NCI-H2107 (cell line): ENCODE measurements at places on chromosomes 5 and 9.

GRCh38 chr5:14872070-14872989 lies 752 bp upstream of the ANKH start:
- DNase-seq: no peak

DNA sequence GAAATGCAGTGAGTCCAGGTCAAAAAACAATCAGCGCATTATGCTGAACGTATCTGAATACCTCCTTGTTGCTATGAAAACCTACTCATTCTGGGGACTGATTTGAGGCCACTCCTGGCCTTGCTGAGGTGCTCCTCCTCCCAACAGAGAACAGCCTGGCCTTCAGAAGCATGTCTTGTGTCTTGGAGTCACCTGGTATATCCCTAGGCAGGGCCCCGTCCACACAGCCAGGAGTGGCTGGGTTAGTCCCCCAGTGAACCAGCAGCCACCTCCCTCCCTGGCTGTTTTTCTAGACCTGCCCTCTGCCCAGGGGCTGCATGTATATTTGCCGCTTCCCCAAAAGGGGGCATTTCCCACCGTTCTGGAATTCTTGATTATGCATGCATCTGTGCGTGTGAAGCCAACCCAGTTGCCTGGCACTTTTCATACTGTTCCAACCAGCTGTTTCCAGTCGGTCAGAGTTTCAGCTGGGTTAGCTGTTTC lies 99.2 kb upstream of the SPATA31C2 start:
- no peak for DNase-seq

- no peak for DNase-seq
Observed at GRCh38 chr5:106801554-106801953, 869.2 kb downstream of the EFNA5 start.

DNA sequence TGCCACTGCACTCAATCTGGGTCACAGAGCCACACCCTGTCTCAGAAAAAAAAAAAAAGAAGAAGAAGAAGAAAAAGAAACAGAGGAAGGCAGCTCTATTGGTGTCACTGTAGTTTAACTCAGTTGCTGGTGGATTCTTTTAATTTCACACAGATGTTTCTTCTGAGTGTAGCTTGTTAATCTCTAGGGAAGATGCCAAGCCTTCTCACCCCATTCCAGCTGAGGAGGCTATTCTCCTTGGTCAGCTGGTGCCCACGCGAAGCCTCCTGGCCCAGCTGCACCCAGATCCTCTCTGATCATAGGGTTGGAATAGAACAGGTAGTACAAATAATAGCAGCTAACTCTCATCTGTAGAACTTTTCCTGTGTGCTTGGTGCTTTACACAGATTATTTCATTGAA lies 113.8 kb upstream of the SPRY4 start:
- no peak for DNase-seq

DNA sequence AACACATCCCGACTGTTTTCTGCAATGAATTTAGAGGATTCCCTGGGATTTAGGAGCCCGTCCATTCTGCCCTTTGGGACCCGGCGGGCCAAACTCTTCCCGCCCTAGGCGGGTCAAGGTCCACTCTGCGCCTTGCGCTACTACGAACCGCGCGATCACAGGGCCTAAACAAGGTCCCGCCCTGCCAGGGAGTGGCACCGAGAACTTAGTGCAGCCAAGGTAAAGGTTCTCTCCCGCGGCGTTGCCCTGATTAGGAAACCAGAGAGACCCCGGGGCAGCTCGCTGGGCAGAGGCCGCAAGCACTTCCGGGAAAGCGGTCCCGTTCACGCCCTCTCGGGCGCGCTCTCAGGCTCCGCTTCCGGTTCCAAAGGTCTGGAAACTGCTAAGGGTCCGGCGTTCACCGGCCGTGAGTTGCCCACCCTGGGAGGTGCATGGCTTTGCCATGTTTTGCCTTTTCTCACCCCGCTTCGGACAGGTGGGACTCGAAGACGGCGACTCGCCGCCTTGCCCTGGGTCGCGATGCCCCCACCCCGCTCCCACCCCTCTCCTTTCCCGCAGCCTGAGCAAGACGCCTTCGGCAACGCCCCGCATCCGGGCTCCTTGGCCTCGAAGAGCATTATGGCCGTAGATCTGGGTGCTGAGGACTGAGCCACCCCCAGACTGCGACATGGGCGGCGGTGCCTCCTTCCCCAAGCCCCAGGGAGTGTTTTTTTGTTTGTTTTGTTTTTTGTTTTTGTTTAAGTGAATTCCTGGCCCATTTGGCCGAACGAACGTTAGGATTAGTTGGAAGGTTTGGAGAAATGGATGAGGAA lies 23.4 kb downstream of the HNRNPK start:
- DNase-seq: no peak

DNA sequence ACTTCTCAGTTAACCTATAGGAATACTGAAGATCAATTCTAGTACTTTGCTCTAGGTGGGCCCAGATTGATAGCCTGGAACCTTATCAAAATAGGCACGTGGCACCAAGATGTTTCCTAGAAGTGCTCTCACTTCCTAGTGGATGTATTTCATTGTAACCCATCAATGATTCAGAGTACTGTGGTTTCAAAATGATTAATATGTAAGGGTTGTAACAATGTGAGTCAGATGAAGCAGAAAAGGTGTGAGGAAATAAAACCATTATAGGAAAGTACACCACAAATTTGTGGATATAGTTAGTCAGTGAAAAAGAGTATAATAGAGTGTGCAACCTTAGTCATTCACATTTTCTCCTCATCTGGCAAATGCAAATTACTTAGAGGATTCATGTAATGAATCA lies 177.3 kb upstream of the FST start:
- DNase-seq: no peak

DNA sequence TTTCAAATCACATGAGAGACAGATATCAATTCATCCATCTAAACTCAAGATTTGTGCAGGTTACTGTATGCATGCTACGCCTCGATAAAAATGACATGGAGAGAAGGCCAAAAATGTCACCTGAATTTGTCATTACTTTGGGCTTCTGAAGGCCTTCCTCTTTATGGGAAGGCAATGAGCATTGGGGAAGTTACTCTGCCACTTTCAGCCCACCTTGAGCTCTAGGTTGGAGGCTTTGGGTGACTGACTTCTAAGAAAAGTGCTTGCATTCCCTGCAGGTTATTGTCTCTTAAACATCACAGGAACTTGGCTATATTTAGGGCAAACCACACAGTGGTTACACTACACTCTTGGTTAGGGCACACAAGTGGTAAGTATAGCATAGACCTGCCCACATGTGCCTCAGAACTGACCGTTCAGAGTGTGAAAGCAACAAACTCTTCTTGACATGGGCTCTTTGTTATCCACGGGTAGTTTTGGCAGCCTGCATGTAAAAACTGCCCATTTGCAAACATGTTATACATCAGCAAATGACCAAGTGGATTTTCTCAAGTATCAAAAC lies 169.5 kb downstream of the ZNF608 start:
- no peak for DNase-seq

DNA sequence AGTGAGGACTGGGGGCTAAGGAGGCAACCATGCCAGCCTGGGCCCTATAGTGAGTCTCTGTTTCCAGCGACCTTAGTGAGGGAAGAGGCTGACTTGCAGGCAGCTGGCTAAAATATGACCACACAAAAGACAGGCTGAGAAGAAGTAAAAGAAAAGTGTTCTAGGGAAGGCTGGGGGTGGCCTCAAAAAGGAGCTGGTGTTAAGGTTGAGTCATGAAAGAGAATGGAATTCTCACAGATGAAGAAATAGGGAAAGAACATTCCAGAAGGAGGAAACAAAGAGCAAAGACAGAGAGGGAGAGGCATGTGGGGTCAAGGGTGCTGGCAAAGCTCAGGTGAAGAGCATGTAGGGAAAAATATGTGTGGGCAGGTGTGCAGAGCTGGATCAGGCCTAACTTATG lies 302.7 kb upstream of the RFX3 start:
- DNase-seq: no peak

DNA sequence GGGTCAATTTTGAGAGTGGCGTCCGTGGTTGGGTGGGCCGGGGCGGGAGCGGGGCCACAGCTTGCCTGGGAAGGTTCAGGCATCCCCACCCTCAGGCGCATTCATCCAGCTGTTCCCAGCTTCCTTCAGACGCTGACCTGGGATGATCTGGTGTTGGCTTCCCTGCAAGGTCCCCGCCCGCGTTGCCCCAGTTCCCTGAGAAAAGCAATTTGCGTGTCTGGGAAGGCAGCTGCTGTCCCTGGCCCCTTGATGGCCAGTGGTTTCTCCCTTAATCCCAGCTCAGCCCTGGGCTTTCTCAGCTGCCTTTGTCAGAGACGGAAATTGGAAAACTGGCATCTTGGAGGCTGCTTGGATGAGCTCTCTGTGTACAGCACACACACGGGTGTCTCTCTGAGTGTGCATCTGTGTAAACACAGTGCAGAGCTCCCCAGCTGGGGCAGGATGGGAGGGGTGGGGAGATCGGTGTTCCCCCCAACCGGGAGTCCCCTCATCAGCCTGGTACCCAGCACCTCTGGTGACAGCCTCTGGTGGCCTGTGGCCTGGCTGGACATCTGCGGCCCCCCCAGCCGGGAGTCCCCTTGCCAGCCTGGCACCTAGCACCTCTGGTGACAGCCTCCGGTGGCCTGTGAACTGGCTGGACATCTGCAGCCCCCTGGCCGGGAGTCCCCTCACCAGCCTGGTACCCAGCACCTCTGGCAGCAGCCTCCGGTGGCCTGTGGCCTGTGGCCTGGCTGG lies 94.0 kb downstream of the COL5A1 start:
- DNase-seq: no peak

DNA sequence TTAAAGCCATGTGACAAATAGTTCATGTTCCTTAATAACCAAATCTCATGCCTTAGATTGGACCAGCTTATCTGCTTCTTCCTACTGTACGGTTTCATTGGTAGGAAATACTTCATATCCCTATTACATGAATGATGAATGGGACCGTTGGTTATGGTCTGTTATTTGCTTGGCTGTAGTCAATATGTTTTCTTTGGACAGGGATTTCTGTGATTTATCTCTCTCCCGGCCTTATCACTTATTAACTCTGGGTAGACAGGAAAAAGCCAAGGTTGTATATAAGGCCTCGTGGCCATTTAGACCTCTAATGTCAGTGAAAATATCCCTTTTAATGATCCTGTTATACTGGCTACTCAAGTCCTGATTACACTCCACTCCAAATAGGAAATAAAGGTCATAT lies 330.6 kb downstream of the EBF1 start:
- DNase-seq: no peak
